ENCODE measurements at places on chromosomes 2 and 18. TPM values are rescaled to one million over a fixed set of nuclear protein-coding genes. Genes with fewer than 3 reads are reported as not detected.

GRCh38 chr2:83674050-83674449 is 785.0 kb downstream of the SUCLG1 start:
- no peak for DNase-seq

DNA sequence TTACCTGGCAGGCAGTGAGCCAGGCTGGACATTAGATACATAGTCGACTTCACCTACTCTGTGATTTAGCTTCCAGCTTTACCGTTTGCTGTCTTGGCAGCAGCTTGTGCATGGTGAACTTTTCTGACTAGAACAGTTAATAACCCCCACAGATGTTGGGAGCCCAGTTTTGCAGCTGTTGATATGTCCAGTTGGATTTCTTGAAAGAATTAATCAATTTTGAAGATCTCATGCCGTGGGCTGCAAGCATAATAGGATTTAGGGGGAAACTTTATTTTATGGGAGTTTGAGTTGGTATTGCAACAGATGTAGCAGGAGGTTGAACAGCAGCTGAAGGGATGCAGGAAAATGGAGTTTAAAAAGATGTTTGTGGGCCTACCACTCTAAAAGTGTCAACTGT is 13.8 kb downstream of the MYO1B start:
- DNase-seq: no peak

DNA sequence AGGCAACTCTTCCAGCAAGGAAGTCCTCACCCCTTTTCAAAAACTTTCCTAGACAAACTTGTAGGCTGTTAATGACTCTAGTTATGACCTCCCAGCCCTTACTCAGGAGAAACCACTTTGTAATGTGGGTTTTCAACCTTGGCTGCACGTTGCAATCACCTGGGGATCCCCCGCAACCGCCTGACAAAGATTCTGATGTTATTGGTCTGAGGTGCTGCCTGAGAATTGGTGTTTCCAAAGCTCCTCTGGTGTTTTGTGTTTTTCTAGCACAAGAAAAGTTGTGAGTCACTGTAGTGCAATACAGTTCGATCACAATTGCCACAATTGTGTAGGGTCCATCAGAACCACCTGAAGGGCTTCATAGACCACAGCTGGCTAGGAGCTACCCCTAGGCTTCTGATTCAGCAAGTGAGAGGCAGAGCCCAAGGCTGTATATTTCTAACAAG is 121.6 kb downstream of the SP100 start:
- DNase-seq: no peak

DNA sequence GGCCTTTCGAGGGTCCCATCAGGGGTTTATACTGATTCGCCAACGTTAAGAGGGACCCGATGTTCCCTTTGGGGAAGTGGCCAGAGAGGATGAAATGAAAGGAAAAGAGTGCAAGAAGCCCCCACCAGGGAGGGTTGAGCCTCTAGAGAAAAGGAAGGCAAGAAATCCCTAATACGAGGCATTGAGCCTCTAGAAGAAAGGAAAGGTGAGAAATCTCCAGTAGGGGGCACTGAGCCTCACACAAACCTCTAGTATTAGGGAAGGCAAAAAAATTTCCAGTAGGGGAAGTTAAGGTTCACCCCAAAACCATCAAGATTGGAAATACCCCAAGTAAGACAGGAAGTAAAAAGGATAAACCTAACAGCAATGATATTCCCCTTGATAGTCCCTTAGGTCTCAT is 9.8 kb upstream of the SAP130 start:
- no peak for DNase-seq

DNA sequence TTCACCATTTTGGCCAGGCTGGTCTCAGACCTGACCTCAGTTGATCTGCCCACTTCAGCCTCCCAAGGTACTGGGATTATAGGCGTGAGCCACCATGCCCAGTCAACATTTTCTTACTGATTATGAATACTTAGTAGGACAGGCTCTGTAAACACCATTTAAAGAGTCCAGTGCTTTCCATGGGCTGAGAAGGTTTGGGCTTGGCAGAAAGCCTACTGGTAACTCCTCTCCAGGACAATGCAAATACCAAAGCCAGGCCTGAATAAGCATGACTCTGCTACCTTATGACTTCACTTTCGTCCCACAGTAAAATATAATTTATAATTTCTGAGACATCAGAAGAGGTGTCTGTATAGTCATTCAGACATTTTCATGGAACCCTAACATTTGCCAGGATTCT is 60.2 kb upstream of the FAM117B start:
- DNase-seq: no peak

DNA sequence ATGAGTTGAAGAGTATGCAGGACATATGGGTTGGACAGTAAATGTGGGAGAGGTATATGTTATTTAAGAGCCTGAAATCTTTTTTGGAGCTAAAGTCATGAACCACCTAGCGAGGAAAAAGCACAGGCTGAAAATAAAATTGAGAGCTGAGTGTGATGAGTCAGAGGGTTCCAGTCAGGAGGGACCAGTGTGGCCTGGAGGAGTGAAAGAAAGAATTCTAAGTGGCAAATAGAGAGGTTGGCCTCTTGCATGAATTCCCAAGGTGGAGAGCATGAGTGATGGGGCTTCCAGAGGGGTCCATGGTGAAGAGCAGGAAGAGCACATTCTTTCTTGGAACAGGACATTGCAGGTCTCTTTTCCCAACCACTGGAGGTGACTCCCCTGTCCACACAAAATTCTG is 282.6 kb downstream of the TDRD15 start:
- DNase-seq: no peak

- no peak for DNase-seq
Observed at GRCh38 chr2:17539611-17540092, 844 bp upstream of the VSNL1 start.

Gene NEU4
- total RNA-seq: 0.31 TPM

Gene FZD7
- total RNA-seq: 7.0 TPM

Gene KIF5C
- 379 TPM for total RNA-seq

Data from occipital lobe (tissue), 3 donors.